ENCODE measurements at places on chromosomes 16 and 17.

GRCh38 chr17:19724501-19725420 lies 8.4 kb upstream of the SLC47A2 start:
- DNase-seq: peak; percentile 51

DNA sequence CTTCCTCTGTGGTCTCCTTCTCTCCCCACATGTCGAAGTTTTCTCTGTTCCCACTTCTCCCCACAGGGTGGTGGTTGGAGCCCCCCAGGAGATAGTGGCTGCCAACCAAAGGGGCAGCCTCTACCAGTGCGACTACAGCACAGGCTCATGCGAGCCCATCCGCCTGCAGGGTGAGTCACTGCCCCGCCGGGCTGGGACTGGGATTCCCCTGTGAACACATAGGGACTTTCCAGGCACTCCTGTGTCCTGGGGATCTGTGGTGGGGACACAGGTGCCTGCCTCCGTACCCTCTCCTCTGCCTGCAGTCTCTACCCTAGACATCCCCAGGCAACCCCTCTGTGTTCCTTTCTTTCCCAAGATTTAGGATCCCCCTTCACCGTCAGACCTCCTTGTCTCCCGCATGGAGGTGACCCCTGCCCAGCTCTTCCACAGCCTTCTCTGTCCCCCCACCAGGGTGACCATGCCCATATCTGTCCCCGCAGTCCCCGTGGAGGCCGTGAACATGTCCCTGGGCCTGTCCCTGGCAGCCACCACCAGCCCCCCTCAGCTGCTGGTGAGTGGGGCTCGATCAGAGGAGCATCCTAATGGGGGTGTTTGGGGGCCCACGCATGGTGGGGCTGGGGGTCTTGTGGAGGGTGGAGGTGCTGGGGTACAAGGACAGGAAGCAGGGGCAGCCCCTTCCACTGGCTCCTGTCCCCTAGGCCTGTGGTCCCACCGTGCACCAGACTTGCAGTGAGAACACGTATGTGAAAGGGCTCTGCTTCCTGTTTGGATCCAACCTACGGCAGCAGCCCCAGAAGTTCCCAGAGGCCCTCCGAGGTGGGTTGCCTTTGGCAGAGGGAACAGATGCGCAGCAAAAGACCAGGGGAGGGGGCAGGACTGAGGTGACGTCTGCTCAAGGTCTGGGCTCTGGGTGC lies 5.8 kb downstream of the ITGAM start:
- DNase-seq: no peak

DNA sequence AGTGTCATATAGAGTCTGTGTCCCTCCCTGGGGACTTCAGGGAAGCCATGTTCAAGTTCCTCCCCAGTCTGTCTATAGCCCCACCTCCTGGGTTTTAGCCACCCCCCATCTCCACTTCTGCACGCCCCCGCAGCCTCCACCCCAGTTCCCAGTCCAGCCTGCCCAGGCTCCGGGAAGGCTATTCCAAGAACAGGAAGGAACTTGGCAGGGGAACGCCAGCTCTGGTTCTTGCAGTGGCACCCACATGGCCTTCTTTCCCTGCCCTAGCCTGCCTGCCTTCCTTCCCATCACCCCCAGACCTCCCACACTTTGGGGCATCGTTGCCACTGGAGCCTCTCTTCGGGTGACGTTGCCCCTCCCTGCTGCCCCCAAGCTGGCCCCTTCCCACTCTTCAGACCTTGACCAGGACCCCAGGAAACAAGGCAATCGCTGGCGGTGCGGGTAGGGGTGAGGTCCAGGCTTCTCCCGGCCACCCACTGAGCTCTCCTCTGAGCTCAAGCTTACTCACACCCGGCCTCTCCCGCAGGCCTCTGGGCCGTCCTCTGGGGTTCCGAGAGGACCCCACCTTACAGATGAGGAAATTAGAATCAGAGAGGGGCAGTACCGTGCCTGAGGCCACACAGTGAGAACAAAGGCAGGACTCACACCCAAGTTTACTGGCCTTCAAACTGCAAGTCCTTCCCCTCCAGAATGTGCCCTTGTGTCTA lies 9.2 kb upstream of the CES4A start:
- DNase-seq: no peak

DNA sequence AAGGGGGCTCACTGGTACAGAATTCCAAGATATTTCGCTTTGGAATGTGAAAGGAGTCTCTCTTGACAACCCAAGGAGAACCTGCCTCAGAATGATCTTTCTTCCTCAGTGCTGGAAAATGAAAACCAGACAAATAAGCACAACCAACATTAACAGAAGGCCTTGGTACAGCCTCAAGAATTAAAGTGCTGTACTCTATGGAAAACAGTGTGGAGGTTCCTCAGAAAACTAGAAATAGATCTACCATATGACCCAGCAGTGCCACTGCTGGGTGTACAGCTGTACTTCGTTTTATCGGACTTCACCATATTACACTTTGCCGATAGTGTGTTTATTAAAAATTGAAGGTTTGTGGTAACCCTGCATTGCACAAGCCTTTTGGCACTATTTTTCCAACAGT lies 25.2 kb downstream of the HLF start:
- DNase-seq: no peak

DNA sequence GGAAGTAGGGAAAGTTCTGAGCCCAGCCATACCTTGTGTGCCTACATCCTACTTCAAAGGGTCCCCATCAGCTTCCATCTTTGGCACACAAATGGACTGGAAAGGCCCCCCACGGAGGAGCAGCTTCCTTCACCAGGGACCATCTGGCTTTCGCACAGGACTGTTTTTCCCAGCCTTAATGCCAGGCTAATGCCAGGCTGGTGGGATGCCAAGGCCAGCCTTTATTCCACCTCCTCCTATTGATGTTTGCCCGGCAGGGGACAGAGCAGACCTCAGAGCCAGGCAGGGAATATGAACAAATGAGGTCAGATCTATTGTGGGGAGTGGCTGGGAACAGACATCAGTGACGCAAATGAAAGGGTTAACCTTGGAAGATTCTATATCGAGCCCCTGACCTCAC lies 5.7 kb downstream of the GPR179 start:
- DNase-seq: no peak

GRCh38 chr17:66347661-66348514 lies 45.5 kb downstream of the PRKCA start:
- no peak for DNase-seq

- no peak for DNase-seq
Measured at GRCh38 chr16:3771513-3771912, 54.2 kb upstream of the TRAP1 start.

All from right kidney (tissue), 9 donors.